ENCODE measurements at places on chromosomes 1 and 21.

GRCh38 chr1:85279458-85280080 is 3.1 kb upstream of the BCL10 start:
- no peak for DNase-seq

GRCh38 chr1:90502194-90502593 is 214.9 kb downstream of the BARHL2 start:
- no peak for DNase-seq

DNA sequence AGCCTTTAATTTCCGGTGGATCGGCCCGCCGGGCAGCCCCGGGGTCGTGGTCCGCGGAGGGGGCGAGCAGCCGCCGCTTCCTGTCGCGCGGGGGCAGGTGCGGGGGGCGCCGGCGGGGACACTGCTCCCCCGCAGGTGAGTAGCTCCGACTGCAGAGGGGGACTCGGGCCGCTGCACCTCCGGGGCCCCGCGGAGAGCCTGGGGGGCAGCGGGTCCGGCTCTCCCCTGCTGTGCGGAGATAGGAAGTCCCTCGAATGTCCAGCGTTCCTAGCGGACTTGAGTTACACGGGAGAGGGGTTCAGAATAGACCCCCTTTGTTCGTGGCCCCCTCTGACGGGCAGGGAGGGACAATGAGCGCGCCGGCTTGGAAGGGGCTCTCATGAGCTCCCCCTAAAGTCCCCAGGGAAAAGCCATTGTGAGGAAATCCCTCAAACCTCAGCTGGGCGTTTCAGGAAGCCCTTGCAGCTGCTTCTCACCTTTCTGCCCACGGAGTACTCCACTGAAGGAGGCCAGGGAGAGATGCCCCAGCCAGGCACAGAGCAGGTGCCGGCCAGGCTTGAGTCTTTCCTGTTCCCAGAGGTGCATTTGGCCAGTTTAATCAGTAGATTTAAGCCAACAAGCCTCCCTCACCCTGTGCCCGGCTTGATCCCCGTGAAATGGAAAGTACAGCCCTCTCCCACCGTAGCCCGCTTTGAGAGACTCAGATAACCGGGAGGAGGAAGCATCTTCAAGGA is 925 bp downstream of the PDE9A start:
- no peak for DNase-seq

DNA sequence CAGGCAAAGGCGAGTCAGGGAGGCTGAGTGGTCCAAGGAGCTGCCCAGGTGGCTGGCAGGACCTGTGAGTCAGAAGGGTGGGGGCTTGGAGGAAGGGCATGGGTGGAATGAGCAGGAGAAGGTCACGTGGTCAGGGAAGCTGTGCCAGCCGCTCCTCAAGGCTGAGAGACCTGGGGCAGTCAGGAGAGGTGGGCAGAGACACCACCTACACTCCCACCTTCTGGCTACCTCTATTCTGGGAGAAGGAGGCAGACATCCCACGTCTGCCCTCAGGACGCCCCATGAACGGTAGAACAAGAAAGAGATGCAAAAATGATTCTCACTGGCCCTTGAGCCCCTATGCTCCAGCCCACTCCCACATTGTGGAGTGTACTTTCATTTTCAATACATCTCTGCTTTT is 151.8 kb upstream of the RAB4A start:
- no peak for DNase-seq

DNA sequence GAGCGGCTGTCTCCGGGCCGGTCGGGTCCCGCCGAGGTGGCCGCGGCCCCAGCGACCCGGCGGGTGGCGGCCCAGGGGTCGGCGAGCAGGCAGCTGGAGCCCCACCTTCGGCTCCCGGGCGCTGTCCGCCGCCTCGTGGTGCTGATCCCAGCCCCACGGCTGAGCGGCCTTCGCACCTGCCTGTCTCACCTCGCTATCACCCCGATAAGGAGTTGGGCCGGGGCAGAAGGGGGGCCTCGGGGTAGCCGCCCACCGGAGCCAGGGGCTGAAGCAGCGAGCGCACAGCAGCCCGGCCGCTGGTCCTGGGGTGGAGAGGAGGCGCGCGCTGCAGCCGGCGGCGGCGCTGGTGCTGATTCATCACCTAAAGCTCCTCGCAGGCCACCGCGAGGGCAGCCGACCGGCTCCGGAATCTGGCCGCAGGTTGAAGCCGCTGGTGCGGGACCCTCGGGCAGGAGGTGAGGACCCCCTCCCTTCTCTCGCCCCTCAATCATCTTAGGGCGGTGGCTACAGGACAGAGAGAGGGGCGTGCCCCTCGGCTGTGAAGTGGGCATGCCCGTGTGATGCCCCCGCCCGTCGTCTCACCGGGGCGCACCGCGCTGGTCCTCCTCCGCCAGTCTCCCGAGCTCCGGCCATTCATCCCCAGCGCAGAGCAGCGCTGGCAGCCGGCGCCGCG is 575 bp downstream of the TRIM67 start:
- no peak for DNase-seq
